IMR-90 (cell line): ENCODE measurements at places on chromosomes 2 and 18. TPM values are rescaled to one million over a fixed set of nuclear protein-coding genes. Genes with fewer than 3 reads are reported as not detected.

Gene ZNF804A
- 2.2 and 3.3 TPM in 2 replicates for total RNA-seq

Gene RGPD3
- 0.18 and 0.56 TPM in 2 replicates for total RNA-seq

Gene STPG4
- total RNA-seq = 0.18 and 0.28 TPM in 2 replicates

Gene AFF3
- total RNA-seq = 13.9 and 14.3 TPM in 2 replicates

Gene SERPINB12
- total RNA-seq = not detected in 2 replicates

Gene TMEM37
- under 0.01 TPM in 1 of 2 replicates, not detected in the other for total RNA-seq

Gene NRP2
- 43.3 and 46.4 TPM in 2 replicates for total RNA-seq

Gene SFT2D3
- 2.5 and 3.9 TPM in 2 replicates for total RNA-seq

Gene KDSR
- 21.5 and 23.3 TPM in 2 replicates for total RNA-seq

Gene RAB11FIP5
- 21.4 and 21.5 TPM in 2 replicates for total RNA-seq

Gene CCDC74B
- 3.6 and 3.9 TPM in 2 replicates for total RNA-seq

Gene RUFY4
- not detected in 2 replicates for total RNA-seq

Gene YES1
- 62.0 and 96.9 TPM in 2 replicates for total RNA-seq

Gene FHOD3
- total RNA-seq = 16.0 and 16.7 TPM in 2 replicates

Gene COLEC12
- total RNA-seq = 1.7 and 2.3 TPM in 2 replicates

Gene CDCA7
- total RNA-seq = 11.4 and 12.0 TPM in 2 replicates

Gene AGXT
- total RNA-seq = not detected in 2 replicates

Gene GAD1
- total RNA-seq = not detected in 2 replicates

Gene ARID5A
- 2.2 and 2.3 TPM in 2 replicates for total RNA-seq

Gene FBXO41
- total RNA-seq = 0.54 and 0.83 TPM in 2 replicates
